SW 1271 (cell line): ENCODE measurements at places on chromosomes 5 and 9.

- DNase-seq, result no peak
Measured at GRCh38 chr9:130526854-130527650, 52.3 kb upstream of the FUBP3 start.

DNA sequence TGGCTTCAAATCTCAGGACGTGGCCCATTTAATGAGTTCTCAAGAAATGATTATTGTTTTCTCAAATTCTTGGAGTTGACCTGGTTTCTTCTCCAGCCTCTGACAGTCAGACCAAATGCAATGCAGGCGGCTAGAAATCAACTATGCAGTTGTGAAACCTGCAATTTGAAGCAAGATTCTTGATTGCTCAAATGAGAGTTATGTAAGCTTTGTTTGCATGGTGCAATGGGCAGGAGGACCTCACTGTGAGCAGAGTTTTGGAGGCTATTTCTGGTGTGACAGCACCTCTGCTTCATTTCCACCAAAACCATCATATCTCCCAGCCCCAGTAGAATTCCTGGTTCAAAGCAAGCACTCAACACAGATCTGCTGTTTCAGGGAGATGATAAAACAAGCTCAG, 500.0 kb upstream of the KLF4 start:
- no peak for DNase-seq

DNA sequence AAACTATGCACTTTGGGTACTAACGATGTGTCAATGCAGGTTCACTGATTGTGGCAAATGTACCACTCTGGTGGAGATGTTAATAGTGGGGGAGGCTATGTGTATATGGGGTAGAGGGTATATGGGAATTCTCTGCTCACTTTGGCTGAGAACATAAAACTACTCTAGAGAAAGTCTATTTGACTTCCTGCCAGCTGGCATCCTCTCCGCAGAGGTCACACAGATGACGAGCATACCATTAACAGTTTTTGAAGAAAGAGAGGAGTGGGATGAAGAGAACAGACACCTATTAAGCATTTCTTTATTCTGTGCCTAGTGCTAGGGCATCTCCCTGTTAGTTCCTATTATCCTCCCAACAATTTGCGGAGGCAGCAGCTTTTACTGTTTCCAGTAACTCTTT, 58.4 kb upstream of the TRIM32 start:
- no peak for DNase-seq

DNA sequence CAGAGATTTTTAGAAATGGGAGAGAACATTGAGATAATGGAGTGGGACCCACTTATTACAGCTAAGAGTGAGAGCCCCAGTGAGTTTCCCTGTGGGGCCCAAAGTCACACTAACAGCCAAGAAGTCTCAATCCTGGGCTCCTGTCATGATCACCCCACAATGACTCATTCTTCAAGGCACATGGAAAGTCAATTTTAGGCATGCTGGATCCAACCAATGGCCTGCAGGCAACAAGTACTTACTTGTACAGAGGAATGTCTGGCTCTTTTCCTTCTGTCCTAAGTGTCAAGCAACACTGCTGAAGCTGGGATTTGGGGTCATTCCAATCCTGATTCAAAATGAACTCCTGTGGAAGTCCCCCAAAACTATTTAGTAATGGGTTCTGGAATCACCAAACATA, 123.1 kb downstream of the DROSHA start:
- DNase-seq, result peak; percentile 9

DNA sequence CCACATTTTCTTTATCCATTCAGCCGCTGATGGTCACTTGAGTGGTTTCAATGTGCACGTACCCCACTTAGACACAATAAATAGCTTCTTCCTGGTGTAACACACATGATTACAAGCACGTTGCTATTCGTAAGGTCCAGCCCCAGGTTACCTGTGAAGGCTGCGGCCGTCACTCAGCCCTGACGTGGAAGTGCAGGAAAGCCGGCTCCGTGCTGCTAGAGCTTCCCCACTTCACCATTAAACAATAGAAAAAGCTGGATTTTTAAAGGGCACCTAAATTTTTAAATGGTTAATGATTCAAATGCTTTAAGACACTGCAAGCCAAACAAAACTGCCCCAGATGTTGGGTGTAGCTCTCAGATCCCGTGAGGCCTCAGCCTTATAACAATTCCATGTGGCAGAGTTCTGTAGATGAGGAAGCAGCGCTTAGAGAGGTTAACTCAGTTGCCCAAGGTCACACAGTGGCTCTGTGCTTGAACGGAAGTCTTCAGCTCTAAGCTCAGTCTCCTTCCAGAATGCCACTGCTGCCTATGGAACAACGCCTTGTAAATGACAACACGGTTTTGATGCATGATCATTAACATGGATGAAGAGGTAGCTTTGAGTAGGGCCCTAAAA, 125.7 kb downstream of the COL23A1 start:
- no peak for DNase-seq
